ENCODE measurements at places on chromosomes 2 and 18. TPM values are rescaled to one million over a fixed set of nuclear protein-coding genes. Genes with fewer than 3 reads are reported as not detected.

The AQP4 gene
- 36.5 TPM for total RNA-seq

The CYP27C1 gene
- total RNA-seq = 0.40 TPM

DNA sequence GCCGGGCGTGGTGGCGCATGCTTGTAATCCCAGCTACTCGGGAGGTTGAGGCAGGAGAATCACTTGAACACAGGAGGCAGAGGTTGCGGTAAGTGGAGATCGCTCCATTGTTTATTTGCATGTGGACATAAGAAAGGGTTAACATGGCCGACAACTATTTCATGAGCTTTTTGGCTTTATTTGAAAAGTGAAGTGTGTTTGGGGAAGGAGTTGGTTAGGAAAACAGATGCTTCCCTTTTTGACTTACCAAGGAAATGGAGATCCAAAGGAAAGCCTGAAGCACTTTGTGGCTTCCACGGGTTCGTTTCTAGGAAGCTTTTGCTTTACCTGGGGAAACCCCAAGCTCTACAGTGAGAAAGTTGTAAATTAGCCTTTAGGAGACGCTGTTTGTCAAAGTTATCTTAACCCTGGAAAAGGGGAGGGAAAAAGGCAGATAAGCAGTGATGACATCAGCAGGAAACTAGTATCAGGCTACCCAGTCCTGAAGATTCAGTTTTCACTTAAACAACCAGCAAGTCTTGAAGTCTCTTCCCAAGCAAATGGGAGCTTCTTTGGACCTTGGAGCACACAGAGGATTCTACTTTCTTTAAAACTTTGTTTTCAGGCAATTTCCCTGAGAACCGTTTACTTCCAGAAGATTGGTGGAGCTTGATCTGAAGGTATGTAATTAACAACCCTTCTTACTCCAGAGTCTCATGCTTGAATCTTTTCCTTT is at the start of gene CASP10:
TSS of gene CASP10 (plus strand) at position 492 of the 715 bp plus-strand sequence. CDS start 2,637 bp downstream, outside the sequence.
- no peak for DNase-seq

DNA sequence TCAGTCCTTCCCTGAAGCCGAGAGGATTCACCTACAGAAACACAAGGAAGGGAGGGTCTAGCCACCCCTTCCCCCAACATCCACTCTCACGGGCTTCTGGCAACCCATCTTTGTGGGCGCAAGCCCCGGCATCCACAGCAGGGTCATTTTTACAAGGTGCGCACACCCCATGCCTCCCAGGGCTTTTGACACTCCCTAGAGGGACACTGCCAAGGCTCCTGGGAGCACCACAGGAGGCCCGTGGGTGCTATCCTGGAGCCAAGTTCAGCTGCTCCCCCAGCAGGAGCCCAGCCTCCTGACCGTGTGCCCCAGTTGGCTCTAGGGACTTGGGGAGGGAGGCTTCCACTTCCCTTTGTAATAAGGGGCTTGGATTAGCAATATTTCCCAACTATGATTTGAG is 251.6 kb downstream of the TNS1 start:
- no peak for DNase-seq

DNA sequence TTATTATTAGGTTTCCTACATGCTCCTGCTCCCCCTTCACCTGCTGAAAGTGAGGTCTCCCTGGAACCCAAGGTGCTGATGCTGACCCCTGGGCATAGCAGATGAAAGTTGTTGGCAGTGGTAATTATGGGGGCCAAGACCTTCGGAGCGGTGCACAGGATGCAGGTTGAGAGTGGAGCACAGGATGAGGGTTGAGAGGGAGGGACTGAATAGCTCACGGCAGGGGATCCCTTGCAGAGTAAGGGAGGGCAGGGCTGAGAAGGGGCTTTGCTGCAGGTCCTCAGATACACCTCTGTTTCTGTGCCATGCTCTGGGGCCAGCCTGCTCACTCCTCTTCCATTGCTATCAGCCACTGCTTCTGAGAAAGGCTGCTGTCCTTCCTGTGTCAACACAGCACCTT is 163.3 kb downstream of the FHOD3 start:
- DNase-seq = no peak

GRCh38 chr18:60246606-60247005 is 126.0 kb downstream of the MC4R start:
- DNase-seq = no peak

- no peak for DNase-seq
Observed at GRCh38 chr2:128710729-128711128, 392.1 kb upstream of the HS6ST1 start.

DNA sequence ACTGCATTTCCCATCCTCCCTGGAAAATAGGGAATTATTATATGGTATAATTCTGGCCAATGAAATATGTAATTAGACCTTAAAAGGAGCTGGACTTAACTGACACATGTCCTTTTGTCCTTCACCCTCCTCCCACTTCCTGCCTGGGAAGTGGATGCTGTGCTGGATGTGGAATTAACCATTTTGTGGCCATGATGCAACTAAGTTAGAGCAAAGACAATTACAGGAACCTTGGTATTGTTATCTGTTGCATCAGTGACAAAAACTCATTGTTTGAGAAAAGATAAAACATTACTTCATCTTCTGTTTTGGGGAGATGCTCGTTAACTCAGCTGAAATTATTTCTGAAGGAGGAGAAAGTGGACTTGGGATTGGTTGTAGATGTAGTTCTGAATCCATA is 227.7 kb upstream of the BOD1L2 start:
- DNase-seq = no peak

GRCh38 chr18:8912348-8913326 is 189.9 kb upstream of the NDUFV2 start:
- no peak for DNase-seq

- no peak for DNase-seq
Observed at GRCh38 chr2:129001926-129002325, 683.3 kb upstream of the HS6ST1 start.

- DNase-seq = no peak
Observed at GRCh38 chr18:35511428-35511827, 13.7 kb upstream of the INO80C start.

Data from thyroid gland (tissue), 4 donors.